NCI-H524 treated with DMSO at 0.1 percent for 48 hours (cell line): ENCODE measurements at places on chromosomes 5 and 9.

GRCh38 chr9:136935651-136936050 lies 8.9 kb downstream of the FBXW5 start:
- DNase-seq = no peak

GRCh38 chr5:80594810-80595209 lies 24.7 kb upstream of the ANKRD34B start:
- DNase-seq = no peak

GRCh38 chr5:179187681-179188575 lies 127.8 kb downstream of the ZNF354C start:
- no peak for DNase-seq

GRCh38 chr5:149438711-149439132 lies 59.6 kb upstream of the IL17B start:
- no peak for DNase-seq

DNA sequence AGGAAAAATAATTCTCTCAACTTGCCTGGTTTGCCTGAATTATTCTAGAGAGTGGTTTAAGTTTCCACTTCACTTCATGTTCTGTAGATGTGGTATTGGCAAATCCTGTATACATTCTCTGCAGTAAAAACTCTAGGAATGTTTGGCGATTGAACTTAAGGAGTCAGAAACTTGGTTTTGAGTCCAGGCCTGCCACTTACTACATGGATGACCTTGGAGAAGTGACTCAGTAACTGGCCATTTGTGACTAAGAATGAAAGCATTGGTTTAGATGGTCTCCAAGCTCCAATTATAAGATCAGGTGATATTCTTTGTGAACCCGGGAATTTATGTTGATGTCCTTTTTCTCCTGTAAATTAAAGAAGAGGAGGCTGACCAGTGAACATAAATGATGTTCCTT lies 233.8 kb downstream of the GAS1 start:
- DNase-seq = no peak

GRCh38 chr9:106420511-106420944 lies 442.4 kb upstream of the ZNF462 start:
- DNase-seq = no peak

DNA sequence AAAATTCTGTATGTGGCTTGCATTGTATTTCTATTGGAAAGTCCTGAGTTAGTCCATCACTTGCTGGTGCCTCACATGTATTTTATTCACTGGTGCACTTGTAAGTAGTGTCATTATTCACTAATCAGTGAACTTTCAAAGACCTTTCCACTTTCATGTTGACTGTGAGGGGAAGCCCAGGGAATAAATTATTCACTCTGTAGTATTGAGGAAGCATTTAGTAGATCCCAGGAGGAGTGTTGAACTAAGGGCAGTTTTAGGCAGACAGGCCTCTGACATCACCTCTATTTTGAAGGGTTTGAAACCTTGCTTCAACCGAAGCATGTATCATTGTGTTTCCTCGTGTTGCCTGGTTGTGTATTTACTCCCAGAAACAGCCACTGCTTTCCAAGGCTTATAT lies 705.4 kb upstream of the RIOK2 start:
- no peak for DNase-seq

- DNase-seq = no peak
Measured at GRCh38 chr5:125269926-125270325, 523.5 kb upstream of the ZNF608 start.

GRCh38 chr5:73236541-73237128 lies 63.6 kb downstream of the TMEM174 start:
- peak; percentile 56 for DNase-seq

DNA sequence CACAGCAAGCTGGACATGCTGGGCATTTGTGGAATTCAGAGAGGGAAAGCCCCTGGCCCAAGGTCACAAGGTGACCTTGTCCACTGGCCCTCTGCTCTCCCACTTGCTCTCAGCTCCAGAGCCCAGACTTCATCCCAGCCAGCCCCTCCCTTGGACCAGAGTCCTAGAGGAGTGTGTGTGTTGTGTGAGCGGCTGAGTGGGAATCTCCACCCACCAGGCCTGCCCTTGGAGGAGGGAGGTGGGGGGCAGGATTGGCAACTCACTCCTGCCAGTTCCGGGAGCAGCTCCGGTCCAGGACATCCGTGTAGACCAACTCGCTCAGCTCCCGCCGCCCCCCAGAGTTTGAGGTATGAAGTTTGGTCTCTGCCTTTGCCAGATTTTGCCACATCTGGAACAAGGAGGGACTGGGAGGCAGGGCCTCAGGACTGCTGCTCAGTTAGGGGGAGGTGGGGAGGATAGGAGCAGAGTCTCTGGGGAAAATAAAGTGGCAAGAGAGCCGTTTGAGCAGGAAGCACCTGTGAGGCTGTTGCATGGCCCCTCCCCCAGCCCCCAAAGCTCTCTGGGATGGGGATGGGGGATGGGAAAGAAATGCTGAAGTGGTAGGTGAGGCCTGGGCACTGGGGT lies 1.4 kb downstream of the MZB1 start:
- DNase-seq = no peak

DNA sequence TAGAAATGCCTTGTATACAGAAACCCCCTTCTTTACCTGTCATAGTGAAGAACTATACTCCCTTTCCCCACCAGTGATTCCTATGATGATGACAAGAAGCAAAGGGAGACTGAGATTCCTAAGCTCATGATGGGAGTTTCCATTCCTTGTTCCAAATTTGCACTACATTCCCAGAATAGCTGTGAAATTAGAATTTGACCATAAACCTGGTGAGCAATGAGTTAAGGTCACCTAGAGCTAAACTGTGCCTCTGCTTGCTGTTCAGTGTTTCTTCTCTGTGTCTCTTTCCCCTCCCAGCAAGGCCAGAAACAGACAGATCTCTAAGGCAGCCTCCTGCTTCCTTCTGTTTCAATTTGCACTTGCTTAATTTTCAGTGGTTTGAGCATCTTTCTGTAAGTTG lies 332.1 kb downstream of the PIK3R1 start:
- DNase-seq = no peak

- no peak for DNase-seq
Measured at GRCh38 chr5:173497685-173498084, 118.8 kb downstream of the BOD1 start.

GRCh38 chr5:125006011-125006685 lies 259.7 kb upstream of the ZNF608 start:
- peak; percentile 64 for DNase-seq

DNA sequence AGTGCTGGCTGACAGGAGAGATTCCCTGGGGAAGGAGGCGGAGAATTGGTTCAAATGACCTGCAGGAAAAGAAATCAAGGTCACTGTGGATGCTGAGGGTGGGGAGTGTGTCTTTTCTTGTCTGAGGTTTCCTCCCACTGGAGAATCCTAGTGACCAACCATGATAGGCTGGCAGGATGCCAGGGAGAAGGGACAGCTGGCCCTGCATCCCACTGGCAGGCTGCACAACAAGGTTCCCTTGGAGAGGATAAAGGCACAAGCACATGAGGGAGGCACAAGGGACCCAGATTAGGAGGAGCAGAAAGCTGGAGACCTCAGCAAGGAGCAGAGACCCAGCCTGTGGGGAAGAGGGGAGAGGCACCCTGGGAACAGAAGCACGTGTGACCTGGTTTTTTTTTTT lies 11.4 kb upstream of the ZDHHC12 start:
- DNase-seq = no peak

GRCh38 chr5:170849374-170849773 lies 12.4 kb upstream of the RANBP17 start:
- no peak for DNase-seq

GRCh38 chr9:79708541-79708940 lies 136.8 kb downstream of the TLE4 start:
- no peak for DNase-seq

- DNase-seq = no peak
Measured at GRCh38 chr5:172113036-172113435, 75.0 kb downstream of the STK10 start.

GRCh38 chr5:167319243-167319642 lies 972.2 kb upstream of the WWC1 start:
- no peak for DNase-seq

DNA sequence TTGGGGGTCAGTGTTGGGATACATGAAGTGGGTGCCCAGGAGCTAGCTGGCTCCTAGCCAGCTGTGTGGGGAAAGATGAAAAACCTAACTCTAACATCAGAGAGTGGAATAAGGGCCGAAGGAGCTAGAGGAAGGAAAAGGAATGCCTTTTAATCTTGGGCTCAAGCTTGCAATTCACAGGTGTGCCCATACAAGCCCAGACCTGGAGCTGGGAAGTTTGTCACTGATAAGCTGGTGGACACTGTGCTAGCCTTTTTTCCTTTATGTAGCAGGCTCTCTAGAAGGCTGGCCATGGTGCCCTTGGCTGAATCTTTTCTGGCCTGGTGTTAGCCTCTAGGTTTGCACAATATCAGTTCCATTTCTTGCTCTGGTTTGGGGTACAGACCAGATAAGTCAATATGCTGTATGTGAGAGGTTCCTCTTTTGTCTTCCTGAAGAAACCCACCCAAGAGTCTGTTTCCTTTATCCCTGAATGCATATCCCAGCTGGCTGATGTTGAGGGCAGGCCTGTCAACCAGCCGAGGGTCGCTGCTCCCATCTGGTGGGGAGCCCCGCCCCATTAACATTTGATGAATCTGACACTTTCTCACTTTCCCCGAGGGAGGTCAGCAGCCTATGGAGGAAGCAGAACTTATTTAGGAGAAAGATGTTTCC lies 92.4 kb upstream of the CXCL14 start:
- DNase-seq = no peak

GRCh38 chr5:163631856-163632255 lies 126.4 kb downstream of the MAT2B start:
- no peak for DNase-seq

DNA sequence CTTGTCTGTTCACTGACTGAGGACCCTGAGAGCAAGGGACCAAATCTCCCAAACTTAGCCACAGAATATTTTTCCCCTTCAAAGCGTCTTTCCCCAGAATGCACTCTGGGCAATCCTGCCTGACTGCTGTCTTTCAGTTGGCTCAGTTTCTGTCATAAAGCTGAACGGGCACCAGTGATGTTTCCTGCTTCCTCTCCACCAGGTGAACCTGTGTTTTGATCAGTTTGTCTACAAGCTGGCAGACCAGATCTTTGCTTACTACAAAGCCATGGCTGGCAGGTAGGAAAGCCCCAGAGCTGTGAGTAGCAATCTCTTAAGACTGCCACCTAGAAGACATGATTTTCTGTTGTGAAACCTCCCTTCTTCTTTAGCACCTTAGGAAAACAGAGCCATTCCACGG lies 61.8 kb downstream of the CYFIP2 start:
- no peak for DNase-seq

GRCh38 chr9:27934471-27934870 lies 361.2 kb upstream of the C9orf72 start:
- DNase-seq = no peak

DNA sequence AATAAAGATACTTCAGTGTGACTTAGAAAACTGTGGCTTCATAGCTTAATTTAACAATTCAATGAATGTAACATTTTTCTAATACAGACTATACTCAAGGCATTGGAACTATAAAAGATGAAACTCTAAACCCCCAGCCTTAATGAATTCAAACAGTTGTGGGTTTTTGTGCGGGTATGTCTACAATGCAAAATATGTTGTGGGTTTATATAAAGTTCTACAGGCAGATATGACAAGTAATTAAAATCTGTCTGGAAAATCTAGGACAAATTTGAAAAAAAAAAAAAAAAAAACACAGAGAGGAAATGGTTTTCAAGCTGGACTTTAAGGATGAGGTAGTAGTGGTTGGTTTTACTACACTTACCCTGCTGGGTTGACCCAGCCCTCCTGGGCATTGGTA lies 467.5 kb upstream of the TLE4 start:
- DNase-seq = no peak

GRCh38 chr9:134399435-134400056 lies 73.3 kb downstream of the RXRA start:
- DNase-seq = no peak

DNA sequence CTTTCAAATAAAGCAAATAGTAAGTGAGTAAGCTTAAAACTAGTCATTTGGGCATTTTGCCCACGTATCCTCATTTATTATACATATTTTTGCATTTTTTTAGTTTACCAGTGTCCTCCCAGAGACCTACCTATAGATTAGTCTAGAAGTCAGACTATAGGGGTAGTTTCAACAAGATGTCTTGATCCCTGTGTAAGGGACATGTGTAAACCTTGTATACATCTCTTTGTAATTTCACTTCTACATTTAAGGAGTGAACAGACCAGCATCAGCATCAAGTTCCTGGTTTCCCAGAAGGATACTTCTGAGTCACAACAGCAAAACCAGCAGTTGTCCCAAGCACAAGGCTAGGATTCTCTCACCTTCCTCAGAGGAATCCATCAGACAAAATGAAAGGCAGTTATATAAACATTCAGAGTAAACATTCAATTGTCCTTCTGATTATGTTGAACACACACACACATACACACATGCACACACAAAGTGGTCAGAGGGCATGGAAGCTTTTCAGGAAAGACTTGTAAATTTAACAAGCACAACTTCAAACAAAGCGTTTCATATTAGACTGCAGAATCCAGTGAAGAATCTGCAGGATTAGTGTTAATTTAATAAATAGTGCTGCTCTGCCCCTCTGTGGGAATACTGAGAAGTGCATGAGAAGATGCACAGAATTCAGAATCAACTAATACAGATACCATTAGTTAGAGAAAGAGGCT lies 55.4 kb downstream of the HINT1 start:
- DNase-seq = no peak

DNA sequence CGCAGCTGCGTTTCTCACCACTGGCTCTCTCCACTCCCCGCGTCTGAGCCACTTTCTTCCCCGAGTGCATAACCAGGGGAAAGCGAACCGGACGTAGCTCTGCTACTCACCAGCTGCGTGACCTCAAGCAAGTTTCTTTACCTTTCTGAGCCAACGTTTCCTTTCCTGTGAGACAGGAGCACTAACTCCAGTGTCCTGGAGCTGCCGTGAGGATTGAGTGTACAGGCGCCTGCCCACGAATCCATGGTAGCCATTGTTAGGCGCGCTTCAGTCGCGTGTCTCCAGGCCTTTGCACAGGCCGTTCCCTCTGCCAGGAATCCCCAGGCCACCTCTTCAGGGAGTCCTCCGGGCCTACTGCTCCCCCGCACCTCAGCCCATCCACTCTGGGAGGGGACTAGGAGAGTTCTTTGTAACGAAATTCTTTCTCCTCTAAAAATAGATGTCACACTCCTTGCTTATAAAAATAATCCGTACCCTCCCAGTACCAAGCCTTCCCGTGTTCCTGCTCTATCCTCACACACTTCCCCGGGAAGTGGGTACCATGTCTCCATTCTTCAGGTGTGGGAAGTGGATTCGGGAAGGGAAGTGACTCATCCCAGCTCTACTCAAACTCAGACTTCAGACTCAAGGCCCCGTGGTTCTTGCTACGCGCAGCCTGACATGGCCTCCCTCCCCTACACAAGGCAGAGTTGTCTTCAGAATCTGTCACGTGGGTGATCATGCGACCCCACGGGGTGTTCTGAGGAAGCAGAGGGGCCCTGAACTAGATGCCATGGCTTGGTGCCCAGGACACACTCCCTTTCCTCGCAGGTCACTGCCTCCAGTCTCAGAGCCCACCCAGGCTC lies 16.1 kb upstream of the CRB2 start:
- no peak for DNase-seq

GRCh38 chr9:22425551-22425950 lies 21.1 kb upstream of the DMRTA1 start:
- DNase-seq = no peak

- no peak for DNase-seq
Measured at GRCh38 chr5:133559960-133560359, 52.4 kb downstream of the FSTL4 start.
